Central memory CD4-positive, alpha-beta T cell (primary cell): ENCODE measurements at places on chromosomes 4 and X.

- DNase-seq, result no peak
Observed at GRCh38 chr4:101823864-101824263, 33.3 kb downstream of the BANK1 start.

DNA sequence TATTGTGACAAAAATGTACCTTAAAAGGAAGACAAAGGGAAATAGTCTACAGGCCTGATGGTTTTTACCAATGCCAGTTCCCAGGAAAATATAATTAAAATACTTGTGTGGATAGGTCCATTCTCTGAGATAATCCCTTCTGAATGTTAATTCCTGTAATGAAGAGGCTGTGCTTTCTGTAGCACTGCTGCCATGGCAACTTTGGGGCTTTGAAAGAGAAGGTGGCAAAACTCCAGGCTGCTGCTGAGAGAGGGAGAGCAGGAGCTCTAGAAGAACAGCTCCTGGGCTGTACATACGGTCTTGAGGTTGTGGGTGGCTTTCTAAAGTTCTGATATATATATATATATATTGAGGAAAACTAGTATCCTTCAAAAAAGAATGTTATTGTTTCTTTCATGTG lies 125.4 kb downstream of the PDLIM5 start:
- DNase-seq, result no peak

GRCh38 chr4:153555730-153556434 lies 89.7 kb downstream of the TMEM131L start:
- DNase-seq, result no peak

- DNase-seq, result peak; percentile 9
Observed at GRCh38 chrX:74924449-74925224, 615 bp downstream of the NEXMIF start.

DNA sequence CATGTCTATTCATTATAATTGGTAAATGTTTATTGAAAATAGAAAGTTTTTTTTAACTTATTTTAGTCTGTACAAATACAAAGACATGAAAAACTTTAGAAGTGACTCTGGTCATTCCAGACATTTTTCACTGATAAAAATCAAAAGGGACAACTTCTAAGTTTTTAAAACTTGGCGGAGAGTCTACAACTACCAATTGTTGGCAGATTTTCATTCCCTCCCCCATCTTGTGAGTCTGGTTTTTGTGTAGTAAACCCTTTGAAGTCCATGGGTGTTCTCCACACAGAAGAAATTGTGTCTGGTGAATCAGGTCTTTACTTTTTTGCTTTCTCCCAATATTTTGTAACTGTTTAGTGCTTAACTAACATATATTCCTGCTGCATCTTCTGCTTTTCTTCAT lies 336.5 kb downstream of the PDGFC start:
- DNase-seq, result no peak

DNA sequence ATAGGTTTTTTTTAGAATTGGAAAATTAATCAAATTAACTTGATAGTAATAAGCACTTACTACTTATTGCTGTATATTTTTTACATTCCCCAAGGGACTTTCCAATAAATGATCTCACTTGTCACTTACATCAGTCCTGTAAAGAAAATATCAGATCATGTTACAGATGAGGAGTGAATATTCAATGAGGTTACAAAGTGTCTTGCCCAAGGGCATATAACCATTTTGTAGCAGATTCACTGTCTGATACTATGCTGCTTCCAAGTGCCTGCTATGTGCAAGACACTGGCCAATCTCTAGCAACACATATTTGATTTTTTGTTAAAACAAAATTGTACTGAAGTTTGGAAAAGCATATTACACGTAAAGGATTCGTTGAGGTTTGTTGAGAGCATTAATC lies 1287.7 kb downstream of the FAM133A start:
- no peak for DNase-seq

DNA sequence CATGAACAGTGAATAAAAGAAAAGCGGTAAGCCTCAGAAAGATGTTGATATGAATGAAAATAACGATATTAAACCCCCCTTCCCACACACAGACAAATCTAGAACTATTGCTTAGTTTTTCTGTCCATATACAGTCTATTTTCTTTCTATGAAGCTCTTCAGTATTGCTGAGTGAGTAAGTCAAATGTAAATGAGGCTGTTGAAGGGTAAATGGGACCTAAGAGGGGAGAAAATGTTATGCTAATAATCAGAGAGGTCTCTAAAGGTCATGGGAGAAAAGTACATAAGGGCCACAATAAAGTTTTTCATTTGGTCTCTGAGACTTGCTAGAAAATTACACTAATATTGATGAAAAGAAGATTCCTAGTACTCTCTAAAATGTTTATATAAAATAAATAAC lies 56.2 kb downstream of the PABPC4L start:
- no peak for DNase-seq

DNA sequence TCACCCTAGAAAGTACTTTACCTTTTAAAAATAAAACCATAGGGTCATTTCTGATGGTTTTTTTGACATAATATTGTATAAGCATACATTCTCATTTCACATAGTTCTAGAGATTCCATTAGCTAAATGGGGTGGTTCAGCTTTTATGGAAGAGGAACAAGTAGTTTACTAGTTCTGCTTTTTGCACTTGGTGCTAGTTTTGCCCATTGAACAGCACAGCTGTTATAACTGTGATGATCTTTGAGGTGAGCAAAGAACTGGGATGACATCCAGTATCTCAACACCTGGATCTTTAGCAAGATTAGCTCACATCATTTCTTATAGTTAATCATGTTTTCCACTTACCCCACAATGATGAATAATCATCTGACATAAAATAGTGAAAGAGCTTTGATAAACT lies 40.9 kb downstream of the MOB1B start:
- DNase-seq, result no peak

- DNase-seq, result no peak
Observed at GRCh38 chrX:115226929-115227328, 7.0 kb downstream of the LRCH2 start.

- no peak for DNase-seq
Observed at GRCh38 chr4:152467101-152467500, 68.8 kb downstream of the FBXW7 start.
